ENCODE measurements at places on chromosomes 3 and 15.

- no peak for DNase-seq
Measured at GRCh38 chr3:39664931-39665330, 144.5 kb upstream of the MYRIP start.

GRCh38 chr15:94266789-94267188 lies 35.4 kb downstream of the MCTP2 start:
- no peak for DNase-seq

GRCh38 chr15:57054204-57054750 lies 135.8 kb downstream of the TCF12 start:
- DNase-seq: no peak

DNA sequence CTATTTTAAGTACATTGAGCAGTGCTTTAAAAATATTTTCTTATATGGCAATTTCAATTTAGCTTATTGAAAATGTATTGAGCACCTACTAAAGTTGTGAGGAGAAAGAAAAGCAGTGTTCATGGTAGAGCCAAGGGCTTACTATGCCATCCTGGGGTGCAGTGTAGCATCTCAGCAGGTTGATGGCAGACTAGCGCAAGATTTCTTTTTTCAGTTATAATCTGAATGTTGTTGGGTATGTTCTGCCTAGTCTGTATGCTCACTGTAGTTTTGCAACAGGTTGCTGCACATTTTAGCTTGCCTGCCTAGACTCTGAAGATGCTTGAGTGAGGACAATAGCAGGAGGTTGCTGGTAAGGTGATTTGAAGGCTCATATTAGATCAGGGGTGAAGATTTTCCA lies 103.1 kb upstream of the UNC13C start:
- DNase-seq: no peak

DNA sequence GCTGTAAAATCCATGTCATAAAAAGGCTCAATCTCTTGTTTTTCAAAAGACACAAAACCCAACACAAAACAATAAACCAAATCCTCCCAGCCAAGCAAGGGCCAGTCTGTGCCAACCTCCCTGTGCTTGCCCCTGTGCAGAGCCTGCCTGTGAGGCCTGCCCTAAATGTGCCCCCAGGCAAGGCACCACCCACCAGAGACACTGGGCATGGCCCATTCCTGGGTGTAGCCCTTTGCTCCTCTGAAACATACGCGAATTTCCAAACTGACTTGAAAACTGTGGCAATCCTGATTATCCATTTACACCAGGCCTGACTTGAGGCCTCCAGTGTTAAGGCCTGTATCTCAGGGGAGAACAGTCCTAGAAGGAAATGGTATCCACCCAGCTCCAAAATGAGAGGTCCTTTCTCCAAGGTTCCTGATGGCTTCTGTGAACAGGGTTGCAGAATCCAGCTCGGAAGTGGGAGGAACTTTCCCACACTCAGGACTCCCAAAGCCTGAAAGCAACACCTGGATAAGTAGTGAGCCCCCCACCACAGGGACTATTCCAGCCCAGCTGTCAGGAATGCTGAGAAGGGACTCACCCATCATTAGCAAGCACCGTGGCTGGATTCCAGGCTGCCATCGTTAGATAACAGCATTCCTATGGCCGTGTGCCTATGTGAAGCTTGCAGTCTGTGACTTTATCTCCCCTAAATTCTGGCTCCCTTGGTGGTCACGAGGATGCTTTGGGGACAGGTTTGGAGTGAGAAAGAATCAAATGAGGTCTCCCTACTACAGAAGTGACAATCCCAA lies 61.8 kb downstream of the CACNA2D2 start:
- DNase-seq: no peak

DNA sequence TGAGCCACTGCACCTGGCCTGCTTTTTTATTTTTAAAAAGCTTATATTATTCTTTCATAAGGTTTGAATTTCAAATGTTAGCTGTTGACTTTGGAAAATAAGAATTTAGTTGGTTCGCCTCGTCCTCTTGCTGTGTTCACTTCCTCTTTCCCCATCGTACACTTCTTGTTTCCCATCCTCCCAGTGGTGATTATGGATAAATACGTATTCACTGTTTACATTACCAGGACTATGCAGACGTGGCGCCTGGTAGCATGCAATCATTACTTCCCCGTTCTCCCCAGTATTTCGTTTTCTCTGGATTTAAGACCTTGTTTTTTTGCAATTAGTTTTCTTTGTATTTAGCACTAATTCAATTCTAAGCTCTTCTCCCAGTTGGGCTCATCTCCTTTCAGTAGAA lies 70.1 kb downstream of the LMLN start:
- no peak for DNase-seq

- DNase-seq: no peak
Measured at GRCh38 chr3:53775834-53776251, 70.4 kb downstream of the CHDH start.

- DNase-seq: no peak
Measured at GRCh38 chr3:139560411-139560810, 20.9 kb upstream of the RBP1 start.

GRCh38 chr3:64385277-64385676 lies 160.0 kb upstream of the PRICKLE2 start:
- no peak for DNase-seq

DNA sequence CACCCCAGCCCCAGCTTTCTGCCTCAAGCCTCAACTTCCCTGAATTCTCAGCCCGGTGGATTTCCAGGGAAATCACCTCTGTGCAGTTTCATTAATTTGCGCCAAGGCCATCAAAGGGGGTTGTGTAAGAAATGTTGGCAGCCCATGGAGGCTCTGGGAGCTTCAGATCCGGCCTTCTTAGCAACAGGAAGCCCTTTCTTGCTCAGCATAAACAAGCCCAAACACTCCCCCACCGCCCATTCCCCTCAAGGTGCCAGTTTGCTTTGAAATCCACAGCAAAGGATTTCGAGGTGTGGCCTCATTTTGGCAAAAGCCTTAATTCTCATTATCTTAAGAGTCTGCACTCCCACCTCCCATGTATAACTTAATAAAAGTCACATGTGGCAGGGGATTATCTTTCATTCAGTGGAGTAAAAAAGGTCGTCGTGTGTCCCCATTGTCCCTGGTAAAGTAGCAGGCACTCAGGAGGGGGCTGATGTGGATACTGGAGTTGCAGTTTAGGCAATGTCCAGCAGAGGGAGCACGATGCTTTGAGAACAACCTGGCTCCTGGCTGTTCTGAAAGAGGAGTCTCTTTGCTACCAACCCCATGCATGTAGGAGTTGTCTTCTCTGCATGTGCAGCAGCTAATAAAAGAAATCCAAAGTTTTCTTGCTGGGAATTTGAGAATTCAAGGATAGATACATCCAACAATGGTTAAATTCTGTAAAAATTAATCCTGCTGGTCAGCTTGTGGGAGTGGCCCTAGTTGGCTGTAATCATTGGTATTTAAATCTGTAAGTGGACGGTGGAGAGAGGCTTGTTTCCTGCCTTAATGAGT lies 39.5 kb downstream of the EBLN2 start:
- DNase-seq: peak; percentile 69

- DNase-seq: no peak
Measured at GRCh38 chr15:77637851-77638692, 5.4 kb upstream of the LINGO1 start.

DNA sequence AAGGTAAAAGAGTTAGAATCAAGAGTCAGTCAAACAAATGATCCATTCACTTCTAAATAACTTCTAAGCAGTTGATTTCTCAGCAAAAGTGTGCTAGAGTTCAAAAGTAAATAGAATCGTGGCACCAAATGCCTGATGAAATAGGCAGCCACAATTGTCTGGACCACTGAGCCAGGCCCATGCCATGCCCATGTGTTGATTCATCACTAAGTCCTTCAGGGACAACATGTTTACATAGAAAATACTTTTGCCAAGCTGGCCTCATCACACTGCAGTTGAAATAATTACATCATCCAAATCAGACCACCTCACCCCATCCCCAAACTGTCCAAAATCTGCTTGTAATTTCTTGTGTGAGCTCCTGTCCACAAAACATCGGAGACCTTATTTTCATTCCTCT lies 216.3 kb downstream of the IGSF11 start:
- peak; percentile 44 for DNase-seq

DNA sequence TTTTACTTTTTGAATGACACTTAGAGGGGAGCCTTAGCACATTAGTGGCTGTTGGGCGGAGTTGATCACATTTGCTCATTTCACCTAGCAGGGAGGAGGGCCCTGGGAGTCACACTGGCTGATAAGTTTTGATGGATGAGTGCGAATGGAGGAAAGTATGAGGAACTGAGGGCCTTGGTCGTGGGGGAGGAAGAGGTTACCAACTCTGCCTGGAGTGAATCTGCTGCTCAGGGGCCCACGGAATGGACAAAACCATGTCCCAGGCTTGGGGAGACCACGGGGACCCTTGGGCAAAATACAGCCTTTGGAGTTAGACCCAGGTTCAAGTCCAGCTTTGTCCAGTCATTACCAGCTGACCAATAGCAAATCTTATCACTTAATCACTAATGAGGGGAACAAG lies 5.1 kb upstream of the FLNB start:
- DNase-seq: no peak

GRCh38 chr3:144362126-144362525 lies 390.5 kb downstream of the DIPK2A start:
- DNase-seq: peak; percentile 74

GRCh38 chr3:118682921-118683320 lies 351.7 kb downstream of the IGSF11 start:
- no peak for DNase-seq

- no peak for DNase-seq
Measured at GRCh38 chr3:85584779-85585356, 626.1 kb downstream of the CADM2 start.

DNA sequence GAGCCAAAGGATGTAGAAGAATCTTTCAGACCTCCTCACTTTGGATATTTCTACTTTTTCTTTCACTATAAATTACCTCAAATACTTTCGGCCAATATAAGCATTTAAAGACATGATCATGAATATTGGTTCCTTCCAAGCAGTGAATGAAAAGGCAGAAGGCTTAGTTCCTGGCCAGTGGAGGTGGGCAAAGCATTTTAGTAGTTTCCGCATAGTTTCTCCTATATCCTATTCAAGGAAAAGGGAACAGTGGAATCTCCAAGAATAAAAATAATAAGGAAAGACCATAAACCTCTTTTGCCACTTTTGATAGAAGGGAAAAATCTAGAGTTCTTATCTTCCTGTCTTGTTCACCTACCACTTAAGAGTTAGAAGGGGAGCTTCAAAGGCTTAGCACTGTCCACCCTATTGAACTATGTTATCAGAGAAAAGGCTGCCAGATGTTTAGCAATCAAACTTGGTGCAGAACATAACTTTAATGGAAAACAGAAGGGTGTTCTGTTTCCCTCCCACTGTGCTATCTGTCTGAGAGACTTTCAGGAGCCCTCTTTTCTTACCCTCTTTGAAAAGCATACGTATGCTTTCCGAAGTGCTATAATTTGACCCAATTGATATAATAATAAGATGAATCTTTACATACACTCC lies 155.6 kb upstream of the DPH6 start:
- DNase-seq: no peak

DNA sequence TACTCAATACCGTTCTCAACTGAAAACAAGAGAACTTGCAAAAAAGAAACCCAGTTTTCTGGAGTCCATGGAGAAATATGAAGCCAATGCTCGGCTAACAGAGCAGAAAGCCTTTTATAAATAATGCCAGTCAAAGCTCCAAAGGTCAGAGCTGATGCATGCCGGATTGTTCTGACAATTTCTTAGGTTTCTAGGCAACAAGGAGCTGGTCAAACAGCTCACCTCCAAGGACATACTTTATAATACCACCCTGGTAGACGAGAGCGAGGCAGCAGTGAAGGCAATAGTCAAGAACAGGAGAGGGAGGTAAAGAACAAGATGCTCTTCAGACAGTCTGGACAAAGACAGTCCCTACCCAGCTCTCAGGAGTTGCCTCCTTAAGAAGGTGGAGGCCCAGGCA lies 111.1 kb downstream of the UBE3A start:
- no peak for DNase-seq

DNA sequence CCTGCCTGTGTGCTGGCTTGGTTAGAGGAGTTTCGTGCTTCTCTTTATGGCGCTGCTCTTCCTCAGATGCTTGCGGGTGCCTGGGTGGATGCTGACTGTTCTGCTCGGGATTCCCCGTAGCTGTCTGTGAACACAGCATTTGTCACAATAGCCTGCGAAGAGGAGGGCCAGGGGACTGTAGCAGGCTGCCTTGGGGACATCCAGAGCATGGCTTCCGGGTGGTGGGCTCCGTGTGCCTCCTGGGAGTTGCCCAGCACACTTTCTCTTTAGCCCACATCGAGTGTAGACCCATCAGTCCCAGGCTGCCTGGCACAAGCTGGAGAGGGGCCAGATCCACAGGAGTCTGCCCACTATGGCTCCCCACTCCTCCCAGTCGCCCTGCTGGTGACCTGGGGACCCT lies 22.4 kb downstream of the LRRK1 start:
- no peak for DNase-seq

DNA sequence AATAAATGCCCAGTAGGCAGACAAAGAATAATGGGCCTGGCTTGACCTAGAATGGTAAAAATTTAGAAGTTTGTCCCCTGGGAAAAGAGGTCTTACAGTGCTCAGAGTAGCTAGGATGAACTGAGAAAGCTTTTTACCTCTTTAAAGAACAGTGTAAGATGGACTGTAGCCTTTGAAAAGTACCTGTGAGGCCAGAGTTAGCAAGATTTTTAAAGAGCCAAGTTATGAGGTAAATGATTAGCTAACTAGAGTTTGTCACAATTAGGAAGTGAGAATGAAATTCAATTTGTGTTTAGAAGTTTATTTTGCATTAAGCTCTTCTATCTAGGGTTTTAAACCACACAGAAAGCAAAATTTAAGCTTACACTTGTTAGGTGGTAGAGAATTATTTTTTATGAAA lies 480.9 kb downstream of the ZIC1 start:
- DNase-seq: no peak

GRCh38 chr15:41462084-41462795 lies 31.4 kb upstream of the ITPKA start:
- DNase-seq: no peak

GRCh38 chr15:76930831-76931396 lies 635 bp upstream of the RCN2 start:
- DNase-seq: no peak

- DNase-seq: peak; percentile 18
Measured at GRCh38 chr3:72255791-72256559, 471.0 kb upstream of the PROK2 start.

GRCh38 chr15:65811835-65812234 lies 19.7 kb upstream of the DENND4A start:
- DNase-seq: no peak

- no peak for DNase-seq
Measured at GRCh38 chr15:45796433-45796832, 161.6 kb downstream of the SQOR start.

GRCh38 chr15:66785637-66786036 lies 83.6 kb downstream of the SMAD6 start:
- DNase-seq: no peak

- no peak for DNase-seq
Measured at GRCh38 chr15:70761931-70762468, 1.4 kb downstream of the UACA start.

DNA sequence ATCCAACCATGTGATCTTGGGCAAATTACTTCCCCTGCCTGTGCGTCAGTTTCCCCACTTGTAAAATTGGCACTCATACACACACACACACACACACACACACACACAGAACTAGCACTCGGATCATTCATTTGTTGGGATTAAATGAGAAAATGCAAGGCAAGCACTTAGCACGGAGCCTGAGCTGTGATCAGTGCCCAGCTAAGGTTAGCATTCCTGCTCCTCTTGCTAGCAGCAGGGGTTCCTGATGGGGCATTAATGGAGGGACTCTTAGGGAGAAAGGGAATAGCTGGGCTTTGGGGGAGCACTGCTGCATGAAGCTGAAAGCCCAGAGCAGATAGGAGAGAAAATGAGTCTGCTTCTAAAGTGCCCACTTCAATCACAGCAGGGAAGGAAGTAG lies 187.7 kb upstream of the C2CD4B start:
- DNase-seq: no peak

GRCh38 chr15:101568309-101568708 lies 78.8 kb upstream of the PCSK6 start:
- no peak for DNase-seq

GRCh38 chr3:194137506-194138474 lies 1.8 kb downstream of the HES1 start:
- no peak for DNase-seq
